ENCODE measurements at places on chromosomes 2 and 18. TPM values are rescaled to one million over a fixed set of nuclear protein-coding genes. Genes with fewer than 3 reads are reported as not detected.

ASB18 gene
- 0.45 TPM for total RNA-seq

HOXD10 gene
- total RNA-seq = not detected

GRCh38 chr2:144942516-144943256 is 422.8 kb upstream of the ZEB2 start:
- no peak for DNase-seq

- DNase-seq = no peak
Measured at GRCh38 chr18:9211955-9212354, 75.4 kb downstream of the ANKRD12 start.

DNA sequence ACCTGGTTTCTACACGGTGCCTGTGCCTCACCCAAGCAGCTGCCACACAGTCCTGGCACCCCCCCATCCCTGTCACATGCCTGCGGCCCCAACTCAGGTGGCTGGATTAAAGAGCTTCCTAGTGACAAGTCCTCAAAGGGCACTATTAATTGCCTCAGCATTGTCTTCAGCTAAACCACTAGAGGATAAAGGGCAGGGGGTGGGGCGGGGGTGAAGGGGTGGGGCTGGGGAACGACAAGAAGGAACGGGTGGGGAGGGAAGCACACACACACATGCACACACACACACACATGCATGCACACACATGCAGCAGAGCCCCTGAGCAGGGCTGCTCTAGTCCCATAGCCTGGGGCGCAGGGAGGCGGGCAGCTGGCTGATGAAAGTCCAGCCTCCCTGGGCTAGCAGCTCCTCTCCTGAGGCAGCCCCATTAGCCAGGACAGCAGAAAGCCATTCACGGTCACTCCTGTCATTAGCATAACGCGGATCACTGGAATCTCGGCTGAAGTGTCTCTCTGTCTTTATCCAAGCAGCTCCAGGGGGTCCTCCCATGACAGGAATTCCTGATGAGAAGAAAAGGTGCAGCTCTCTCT is 7.4 kb upstream of the TEX261 start:
- DNase-seq = peak; percentile 1

DNA sequence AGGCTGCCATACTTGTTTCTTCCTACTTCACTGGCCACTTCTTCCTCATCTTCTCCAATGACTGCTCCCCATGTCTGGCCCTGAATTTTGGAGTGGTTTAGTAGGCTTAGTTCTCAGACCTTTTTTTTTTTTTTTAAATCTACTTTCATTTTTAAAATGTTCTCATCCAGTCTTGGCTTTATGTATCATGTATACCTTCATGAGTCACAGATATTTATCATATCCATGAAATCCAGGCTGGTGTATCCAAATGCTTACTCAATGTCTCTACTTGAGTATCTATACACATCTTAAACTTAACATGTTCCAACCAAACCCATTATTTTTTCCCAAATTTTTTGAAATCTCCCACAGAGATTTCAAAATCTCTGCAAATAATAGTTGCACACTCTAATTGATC is 26.3 kb upstream of the CFAP36 start:
- no peak for DNase-seq
